Stimulated activated CD8-positive, alpha-beta memory T cell treated with anti-CD3 and anti-CD28 coated beads, Interleukin-7, amount 100 ng/mL, for 1 hour (primary cell): ENCODE measurements at places on chromosomes 3 and 15.

DNA sequence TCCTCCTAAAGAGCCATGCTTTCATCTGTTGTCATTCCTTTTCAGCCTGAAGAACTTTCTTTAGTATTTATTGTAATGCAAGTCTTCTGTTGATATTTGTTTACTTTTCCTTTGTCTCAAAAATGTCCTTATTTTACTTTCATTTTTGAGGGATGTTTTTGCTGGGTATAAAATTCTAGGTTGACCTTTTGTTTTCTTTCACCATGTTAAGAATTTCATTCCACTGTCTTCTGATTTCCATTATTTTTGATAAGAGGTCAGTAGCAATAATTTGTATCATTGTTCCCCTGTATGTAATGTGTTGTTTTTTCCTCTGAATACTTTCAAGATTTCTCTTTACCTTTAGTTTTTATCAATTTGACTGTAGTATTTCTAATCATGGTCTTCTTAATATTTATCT, 91.1 kb downstream of the RSRC1 start:
- no peak for DNase-seq

DNA sequence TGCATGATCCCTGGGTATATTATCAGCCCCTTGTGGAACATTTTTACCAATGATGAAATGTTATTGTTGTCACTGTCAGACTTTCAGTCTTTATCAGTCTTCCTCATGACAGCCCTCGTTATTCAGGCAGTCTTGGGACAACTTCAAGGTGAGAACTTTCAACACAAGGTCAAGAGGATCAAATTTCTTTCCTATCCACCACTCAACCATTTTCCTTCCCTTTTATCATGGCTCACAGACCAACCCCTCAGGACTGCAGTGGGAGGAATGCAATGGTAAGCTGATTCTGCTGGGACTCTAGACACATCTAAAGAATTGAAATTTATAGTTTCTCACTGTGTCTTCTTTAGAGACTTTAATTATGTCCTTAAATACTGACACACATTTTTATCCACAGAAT, 107.0 kb upstream of the LSAMP start:
- no peak for DNase-seq

DNA sequence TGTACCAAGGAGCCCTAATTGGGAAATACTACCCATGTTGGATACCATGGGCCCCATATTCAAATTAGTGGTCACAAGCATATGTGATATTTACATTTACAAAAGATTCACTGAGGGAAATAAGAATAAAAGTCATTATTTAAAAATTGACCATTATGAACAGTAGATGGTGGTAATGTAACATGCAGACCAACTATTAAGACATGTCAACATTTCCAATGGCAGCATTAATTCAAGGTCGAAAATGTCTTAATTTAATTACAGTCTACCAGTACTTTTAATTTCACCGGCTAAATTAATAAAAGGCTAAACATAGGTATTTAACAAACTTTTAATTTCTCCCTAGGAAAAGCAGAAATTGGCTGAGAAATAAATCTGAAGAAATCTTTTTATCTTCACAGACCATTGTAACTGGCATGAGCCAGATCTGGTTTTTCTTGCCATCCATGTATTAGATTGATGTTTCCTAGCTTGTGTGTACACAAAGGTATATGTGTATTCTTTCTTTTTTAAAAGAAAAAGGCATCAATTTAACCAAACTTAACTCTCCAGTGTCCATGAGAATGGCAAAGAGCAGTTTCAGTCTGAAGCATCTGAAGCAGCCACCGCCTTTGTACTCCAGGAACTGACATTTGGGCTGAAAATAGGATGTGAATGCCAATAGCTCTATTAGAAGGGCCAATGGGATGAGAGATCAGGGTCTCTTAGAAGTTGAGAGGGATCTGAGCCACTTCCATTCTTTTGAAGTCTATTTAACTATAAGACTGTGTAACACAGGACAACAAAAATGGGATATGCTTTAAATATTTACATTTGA, 26.6 kb downstream of the NEK11 start:
- no peak for DNase-seq

GRCh38 chr3:138740072-138740471, 94.7 kb downstream of the PIK3CB start:
- DNase-seq = no peak

DNA sequence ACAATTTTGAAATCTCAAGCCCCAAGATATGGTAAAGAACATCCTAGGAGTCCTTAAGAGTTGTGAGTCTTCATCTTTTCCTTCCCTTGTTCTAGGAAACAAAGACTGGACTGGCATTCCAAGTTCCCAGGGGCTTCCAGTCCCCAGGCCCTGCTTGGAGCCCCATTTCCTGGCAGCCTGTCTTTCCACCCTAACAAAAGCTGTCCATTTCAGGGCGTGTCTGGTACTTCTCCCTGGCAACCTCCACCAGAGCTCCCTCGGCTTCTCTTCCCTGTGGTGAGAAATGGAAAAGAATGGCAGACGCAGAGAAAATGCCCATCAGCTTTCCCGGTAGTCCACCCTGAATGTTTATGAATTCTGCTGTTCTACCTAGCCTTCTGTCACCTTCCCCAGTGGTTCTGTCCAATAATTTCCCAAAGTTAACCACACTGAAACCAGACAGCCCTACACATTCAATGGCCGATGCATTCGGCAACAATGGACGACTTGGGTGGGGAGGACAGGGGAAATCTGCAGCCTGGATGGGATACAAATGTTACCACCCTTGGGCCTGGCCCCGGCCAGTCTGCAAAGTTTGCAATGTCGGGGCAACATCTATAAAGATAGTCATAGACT, 6.8 kb downstream of the RAB6B start:
- DNase-seq = no peak
